ENCODE measurements at places on chromosomes 2 and 18.

DNA sequence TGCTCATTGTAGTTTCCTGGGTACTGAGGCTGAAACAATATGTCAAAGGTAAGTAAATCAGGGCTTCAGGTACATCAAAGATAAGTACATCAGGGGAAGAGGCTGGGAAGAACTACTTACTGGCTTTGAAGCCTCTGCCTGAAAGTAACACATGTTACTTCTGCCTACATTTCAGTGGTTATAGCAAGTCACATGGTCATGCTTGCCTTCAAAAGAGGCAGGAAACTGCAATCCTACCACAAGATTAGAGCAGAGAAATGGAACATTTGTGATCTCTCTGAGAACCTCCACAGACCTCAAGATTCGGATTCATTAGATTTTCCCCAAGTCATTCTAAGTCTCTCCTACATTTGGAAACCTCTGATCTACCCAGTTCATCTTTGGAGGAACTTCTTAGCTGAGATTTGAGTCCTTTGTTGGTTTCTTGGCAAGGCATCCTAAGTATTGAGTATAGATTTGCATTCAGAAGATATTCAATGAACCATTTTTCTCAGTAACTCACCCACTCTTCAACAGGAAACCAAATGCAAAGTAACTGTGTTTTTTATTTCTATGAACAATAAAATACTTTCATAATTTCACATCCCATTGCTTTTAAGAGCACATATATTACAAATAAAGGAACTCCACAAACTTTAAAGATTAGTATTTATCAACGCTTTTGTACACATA, 48.5 kb upstream of the CCDC195 start:
- DNase-seq, result no peak

- DNase-seq, result no peak
Observed at GRCh38 chr2:82780050-82780449, 1679.0 kb downstream of the SUCLG1 start.

DNA sequence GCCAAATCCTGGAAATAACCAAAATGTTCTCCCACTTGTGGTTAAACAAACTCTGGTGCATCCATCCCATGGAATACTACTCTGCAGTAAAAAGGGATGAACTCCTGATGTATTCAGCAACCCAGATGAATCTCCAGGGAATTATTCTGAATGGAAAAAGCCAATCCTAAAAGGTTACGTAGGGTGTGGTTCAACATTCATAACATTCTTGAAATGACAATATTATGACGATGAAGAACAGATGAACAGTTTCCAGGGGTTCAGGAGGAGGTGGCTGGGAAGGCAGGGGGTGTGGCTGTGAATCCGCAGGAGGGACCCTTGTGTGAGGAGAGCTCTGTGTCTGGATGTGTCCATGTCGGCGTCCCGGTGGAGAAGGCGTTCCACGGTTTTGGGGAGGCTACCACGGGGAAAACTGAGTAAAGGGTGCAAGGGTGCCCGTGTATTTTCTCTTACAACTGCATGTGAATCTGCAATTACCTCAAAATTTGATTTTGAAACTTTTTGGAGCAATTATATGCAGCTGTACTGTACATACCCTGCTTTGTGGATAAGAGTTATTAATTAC, 47.3 kb downstream of the KCNG2 start:
- DNase-seq, result no peak

- DNase-seq, result no peak
Observed at GRCh38 chr2:188511346-188511745, 219.7 kb downstream of the GULP1 start.

- no peak for DNase-seq
Observed at GRCh38 chr2:46923041-46923528, 7.5 kb upstream of the MCFD2 start.

Measured in GDM1 (cell line).